ENCODE measurements at places on chromosomes 2 and 18.

GRCh38 chr2:176177580-176178037, 10.9 kb upstream of the HOXD1 start:
- DNase-seq: no peak
- H3K4me1 ChIP-seq: peaks cover 5% of the 10 kb centered on the region
- H3K27ac ChIP-seq: peak overlapping the region; percentile 49
- no peaks in the 10 kb centered on the region for H3K36me3 ChIP-seq

- H3K27ac ChIP-seq: no peak overlapping the region
- no peaks in the 10 kb centered on the region for H3K36me3 ChIP-seq
- H3K4me1 ChIP-seq: no peaks in the 10 kb centered on the region
- DNase-seq: no peak
- H3K4me3 ChIP-seq: no peak overlapping the region
- H3K27me3 ChIP-seq: no peaks in the 10 kb centered on the region
Observed at GRCh38 chr2:32910883-32911598, 35.7 kb upstream of the LTBP1 start.

DNA sequence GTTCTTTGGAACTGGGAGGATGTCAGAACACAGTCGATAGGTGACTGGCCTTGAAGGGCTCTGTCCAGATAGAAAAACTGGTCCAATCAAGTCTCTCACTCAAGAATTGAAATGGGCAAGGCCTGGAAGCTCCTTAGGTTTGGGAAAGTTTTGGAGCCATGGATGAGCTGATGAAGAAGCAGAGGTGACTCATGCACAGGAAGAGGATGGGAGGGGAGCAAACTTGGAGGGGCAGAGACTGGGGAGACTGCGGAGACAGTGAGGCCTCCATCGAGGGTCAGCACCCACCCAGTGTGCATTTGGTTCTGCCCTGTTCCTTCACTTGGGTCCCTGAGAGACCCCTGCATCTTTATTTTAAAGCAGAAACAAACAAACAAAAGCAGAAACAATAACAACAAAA, 41.1 kb downstream of the SOWAHC start:
- H3K4me3 ChIP-seq: no peak overlapping the region
- H3K4me1 ChIP-seq: no peaks in the 10 kb centered on the region
- H3K27me3 ChIP-seq: no peaks in the 10 kb centered on the region
- H3K27ac ChIP-seq: no peak overlapping the region

DNA sequence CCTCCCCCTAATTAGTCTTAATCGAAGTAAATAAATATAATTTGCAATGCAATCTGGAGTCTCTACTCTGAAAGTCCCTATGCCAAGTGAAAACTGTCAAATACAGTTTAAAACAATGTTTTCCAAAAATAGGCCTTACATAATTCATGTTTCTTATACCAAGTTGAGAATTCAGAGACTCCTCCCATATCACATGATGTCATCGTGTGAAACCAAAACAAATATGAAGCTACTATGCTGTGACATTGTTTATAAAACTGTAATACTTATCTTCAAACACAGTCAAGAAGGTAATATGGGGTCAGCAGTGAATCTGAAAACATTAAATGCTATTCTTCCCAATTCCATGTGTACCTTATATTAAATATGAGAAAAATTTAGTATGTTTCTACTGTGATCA, 940.2 kb upstream of the FANCL start:
- H3K4me1 ChIP-seq: no peaks in the 10 kb centered on the region
- no peak for DNase-seq
- no peak overlapping the region for H3K4me3 ChIP-seq
- H3K27ac ChIP-seq: no peak overlapping the region

DNA sequence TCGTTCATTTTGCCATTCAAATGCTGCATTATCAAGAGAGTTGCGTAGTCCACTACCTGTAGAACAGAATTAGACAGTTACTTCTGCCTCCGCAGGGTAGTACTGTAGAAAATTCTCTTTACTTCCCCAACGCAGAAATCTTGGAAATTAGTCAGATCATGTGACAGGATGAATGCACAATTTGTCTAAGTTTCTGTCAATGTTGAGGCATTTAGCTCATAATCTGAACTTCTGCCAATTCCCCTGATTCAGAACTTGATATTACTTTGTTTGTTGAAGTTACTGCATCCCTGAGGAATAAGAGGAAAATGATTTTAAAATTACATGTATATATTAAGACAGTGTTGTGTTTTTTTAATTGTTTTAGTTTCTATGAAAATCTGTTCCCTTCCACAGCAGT, 83.4 kb downstream of the TTC27 start:
- peaks cover 16% of the 10 kb centered on the region for H3K4me1 ChIP-seq
- no peaks in the 10 kb centered on the region for H3K27me3 ChIP-seq

DNA sequence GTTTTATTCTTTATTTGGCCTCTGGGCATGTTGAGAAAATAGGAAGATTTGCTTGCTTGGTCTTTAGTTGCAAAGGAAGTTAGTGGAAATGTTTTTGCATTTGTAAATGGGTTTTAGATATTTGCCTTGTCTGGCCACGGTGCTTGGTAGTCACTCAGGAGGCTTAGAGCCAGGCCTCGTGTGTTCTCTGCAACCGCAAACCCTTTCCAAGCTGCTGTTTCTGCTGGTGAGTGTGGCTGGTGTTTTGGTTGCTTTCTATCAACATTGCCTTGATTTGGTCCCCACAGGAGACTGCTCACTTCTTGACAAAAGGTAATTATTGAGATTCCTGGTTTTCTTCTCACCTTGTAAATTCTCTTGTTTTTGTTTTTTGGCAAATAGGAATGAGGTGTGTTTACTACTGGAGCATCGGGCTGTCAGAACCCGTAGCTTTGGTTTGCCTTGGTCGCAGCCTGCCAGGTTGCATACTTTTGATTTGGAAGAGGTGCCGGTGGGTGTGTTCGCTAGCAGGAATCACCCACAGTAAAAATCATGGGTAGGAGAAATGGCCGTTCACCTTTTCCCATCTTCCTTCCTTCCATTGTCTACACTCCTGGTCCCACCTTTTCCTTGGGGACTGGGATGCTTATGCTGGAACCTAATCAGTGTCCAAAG, 15.8 kb downstream of the ASAP2 start:
- no peaks in the 10 kb centered on the region for H3K27me3 ChIP-seq
- no peak overlapping the region for H3K4me3 ChIP-seq
- H3K4me1 ChIP-seq: peaks cover 38% of the 10 kb centered on the region

DNA sequence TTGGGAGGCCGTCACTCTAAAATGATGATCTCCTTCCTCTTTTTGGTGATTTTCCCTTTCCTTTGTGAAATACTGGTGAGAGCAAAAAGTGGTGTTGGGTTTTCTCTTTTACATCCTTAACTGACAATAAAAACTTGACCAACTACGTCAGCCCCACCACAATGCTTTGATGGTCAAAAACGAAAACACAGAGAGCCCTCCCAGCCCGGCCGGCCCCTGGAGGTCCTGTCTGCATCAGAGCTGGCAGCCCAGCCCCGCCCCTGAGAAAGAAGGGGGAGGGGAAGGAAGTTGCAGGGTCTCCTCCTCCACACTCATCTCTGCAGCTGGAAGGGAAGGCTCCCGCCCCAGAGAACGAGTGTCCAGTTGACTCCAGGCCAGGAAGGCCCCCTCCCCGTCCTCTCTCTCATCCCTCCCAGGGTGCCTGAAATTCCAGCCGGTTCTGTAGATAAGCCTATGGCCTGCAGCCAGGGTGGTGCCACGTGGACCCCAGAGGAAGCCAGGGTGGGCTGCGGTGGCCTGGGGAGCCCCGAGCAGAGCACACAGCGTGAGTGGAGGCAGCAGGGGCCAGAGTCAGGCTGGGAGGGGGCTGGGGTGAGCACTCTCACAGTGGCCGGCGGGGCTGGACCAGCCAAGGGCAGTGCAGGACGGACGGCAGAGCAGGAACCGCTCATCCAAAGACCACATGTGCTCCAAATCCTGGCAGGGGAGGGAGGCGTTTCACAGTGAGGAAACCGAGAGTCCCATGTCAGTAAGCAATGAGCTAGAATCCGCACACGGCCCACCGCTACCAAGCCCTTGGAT, 19.8 kb downstream of the BIN1 start:
- no peak for DNase-seq
- no peaks in the 10 kb centered on the region for H3K36me3 ChIP-seq
- H3K27ac ChIP-seq: no peak overlapping the region

GRCh38 chr18:66662632-66663031, 58.7 kb upstream of the CDH19 start:
- H3K4me3 ChIP-seq: no peak overlapping the region
- H3K27ac ChIP-seq: no peak overlapping the region
- no peak for DNase-seq
- no peaks in the 10 kb centered on the region for H3K36me3 ChIP-seq
- no peaks in the 10 kb centered on the region for H3K4me1 ChIP-seq
- H3K27me3 ChIP-seq: no peaks in the 10 kb centered on the region

DNA sequence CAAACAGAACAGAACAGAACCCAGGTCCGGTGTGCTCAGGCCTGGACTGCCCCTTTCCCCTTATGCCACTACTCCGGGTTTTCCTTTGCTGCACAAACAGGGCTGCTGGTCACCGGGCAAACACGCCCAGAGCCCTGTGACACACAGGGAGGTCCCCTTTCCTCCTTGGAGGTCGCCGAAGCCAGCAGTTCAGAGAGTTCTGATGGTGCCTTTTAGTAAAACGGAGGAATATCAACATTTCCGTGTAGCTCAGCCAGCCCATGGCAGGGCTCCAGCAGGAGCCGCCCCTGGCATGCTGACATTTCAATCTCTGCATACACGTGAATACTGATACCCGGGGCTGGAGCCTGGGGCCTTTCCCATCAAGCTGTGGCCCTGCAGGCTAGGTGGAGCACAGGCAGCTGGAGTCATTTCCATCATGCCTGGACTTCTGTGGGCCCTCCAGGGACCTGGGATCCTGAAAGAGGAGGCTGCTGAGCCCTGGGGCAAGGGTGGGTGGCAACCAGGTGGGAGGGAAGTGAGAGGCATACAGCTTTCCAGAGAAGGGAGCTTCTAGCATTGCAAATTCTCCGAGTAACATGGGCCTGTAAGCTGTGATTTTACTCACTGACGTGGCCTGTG, 91.4 kb upstream of the PXDN start:
- H3K27me3 ChIP-seq: no peaks in the 10 kb centered on the region
- H3K27ac ChIP-seq: no peak overlapping the region
- no peak for DNase-seq
- H3K36me3 ChIP-seq: no peaks in the 10 kb centered on the region
- no peaks in the 10 kb centered on the region for H3K4me1 ChIP-seq

DNA sequence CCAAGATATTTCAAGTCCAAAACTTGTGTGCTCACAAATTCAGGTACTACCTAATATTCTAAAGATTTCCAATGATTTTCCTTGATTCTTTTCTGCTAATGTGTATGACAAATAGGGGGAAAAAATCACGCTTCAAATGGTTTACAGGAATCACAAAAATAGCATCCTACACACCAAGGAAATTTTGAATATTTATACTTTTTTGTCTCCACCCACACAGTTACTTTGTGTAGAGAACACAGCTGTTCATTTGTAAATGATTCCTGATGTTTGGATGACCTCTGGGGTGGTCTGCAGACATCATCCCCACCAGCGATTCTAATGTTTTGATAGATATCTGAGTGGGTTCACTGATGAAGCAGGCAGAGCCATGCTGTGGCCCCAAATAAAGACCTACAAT, 260.6 kb upstream of the NCKAP5 start:
- no peaks in the 10 kb centered on the region for H3K27me3 ChIP-seq
- H3K27ac ChIP-seq: no peak overlapping the region
- no peak overlapping the region for H3K4me3 ChIP-seq
- no peaks in the 10 kb centered on the region for H3K36me3 ChIP-seq

DNA sequence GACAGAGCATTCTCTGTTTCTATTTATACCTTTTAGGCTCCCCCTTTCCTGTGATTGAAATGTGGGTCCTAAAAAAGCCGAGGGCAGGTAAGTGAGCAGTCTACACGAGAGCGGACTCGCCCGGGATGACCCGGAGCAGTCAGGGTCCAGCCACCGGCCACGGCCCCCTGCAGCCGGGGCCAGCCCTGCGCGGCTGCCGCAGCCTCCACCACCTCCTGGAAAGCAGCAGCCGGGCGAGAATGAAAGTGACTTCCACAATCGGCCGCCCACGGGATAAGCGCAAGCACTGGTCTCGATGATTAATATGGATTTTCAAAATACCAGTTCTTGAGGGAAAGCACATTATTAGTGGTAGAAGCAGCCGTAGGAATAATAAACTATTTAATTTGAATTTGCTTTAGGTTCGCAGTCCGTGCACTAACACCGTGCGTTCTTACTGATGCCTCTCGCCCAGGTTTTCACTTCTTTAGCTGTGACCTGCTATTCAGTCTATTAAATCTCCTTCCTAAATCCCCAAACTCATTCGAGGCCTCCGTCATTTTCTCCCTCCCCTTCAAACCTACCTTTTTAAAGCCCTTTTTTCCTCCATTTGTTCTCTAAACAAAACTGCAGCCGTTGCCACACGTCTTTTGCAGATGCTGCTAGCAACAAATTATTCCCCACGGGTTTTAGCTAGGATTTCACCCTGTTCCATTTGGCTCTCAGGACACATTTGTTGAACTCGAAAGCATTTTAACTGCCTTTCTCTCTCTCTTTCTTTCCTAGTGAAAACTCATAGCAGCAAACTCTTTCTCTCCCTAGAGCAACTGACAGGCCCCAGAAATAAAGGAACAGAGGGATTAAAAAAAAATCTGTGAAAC, 1015.1 kb upstream of the PIK3C3 start:
- H3K36me3 ChIP-seq: no peaks in the 10 kb centered on the region
- no peak overlapping the region for H3K27ac ChIP-seq
- DNase-seq: no peak
- H3K27me3 ChIP-seq: no peaks in the 10 kb centered on the region
- H3K4me3 ChIP-seq: no peak overlapping the region
- H3K4me1 ChIP-seq: no peaks in the 10 kb centered on the region

GRCh38 chr2:37588316-37588777, 83.1 kb downstream of the CDC42EP3 start:
- no peaks in the 10 kb centered on the region for H3K27me3 ChIP-seq
- peaks cover 70% of the 10 kb centered on the region for H3K4me1 ChIP-seq
- H3K4me3 ChIP-seq: no peak overlapping the region
- no peaks in the 10 kb centered on the region for H3K36me3 ChIP-seq
- no peak for DNase-seq

DNA sequence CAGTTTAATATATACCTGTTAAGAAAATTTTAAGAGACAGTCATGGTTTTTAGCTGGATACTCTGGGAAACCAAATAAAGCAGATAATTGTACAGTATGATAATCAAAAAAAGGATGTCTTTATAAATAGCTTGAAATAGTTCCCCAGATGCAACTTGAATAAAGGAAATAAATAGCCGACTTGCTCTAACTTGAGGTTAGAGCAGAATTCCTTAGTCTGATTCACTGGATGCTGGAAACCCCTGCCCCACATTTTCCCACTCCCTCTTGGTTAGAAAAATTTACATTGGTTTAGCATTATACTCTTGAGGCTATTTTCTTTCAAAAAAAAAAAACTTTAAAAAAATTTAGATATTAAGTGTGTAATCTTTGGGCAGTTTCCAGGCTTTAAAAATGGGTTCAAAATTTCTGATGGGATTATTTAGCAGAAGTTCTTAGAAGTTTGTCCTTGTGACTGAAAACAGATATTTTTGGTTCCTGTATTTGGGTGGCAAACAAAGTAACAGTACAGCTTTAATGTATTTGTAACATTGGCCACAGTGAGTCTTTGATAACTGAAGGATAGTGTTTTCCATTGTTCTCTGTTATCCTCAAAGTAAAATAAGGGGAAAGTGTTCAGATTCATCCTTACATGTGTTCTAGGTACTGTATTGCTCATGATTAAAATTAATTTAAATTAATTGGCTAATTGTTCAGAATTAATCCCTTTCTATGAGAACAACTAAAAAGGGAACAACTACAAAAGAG, 39.6 kb downstream of the ITGAV start:
- H3K4me3 ChIP-seq: no peak overlapping the region
- DNase-seq: no peak
- no peaks in the 10 kb centered on the region for H3K27me3 ChIP-seq
- H3K27ac ChIP-seq: no peak overlapping the region
- H3K36me3 ChIP-seq: 0 out of 2 replicates have a peak, but pooled peaks cover 5% of the 10 kb centered on the region
- no peaks in the 10 kb centered on the region for H3K4me1 ChIP-seq

GRCh38 chr2:148746973-148747372, 102.4 kb downstream of the EPC2 start:
- H3K4me1 ChIP-seq: no peaks in the 10 kb centered on the region
- no peak overlapping the region for H3K4me3 ChIP-seq
- no peak overlapping the region for H3K27ac ChIP-seq
- peaks cover 4% of the 10 kb centered on the region for H3K36me3 ChIP-seq
